ENCODE measurements at places on chromosomes 12 and 14.
A peak's percentile ranks its signal among the peaks of the same experiment; 100 is the strongest.

GRCh38 chr14:104601786-104602185 lies 2.8 kb downstream of the TMEM179 start:
- no peak for DNase-seq

DNA sequence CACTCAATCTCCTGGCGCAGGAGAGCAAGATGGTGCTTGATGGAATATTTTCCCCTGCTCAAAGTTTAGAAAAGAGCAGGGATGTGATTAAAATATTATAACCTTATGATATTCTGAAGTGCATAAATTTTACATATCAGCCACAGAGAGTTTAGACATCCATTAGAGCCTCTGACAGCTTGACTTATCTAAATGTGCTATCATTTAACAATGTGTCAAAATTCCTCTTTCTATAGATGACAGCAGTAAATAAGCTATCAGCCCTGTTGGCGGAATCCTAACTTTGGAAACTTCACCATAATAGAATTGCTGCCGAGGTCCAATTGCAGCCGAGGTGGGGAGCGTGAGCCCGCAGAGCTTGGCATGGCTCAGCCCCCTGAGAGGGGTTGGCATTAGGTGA lies 117.7 kb upstream of the MYL2 start:
- DNase-seq, result no peak

GRCh38 chr12:51059086-51059485 lies 11.0 kb downstream of the LETMD1 start:
- no peak for DNase-seq

- DNase-seq, result no peak
These were observed 950.1 kb downstream of the VRK1 start for GRCh38 chr14:97747316-97747715.

- DNase-seq, result no peak
These were observed 16.4 kb upstream of the ARID4A start for GRCh38 chr14:58281969-58282368.

DNA sequence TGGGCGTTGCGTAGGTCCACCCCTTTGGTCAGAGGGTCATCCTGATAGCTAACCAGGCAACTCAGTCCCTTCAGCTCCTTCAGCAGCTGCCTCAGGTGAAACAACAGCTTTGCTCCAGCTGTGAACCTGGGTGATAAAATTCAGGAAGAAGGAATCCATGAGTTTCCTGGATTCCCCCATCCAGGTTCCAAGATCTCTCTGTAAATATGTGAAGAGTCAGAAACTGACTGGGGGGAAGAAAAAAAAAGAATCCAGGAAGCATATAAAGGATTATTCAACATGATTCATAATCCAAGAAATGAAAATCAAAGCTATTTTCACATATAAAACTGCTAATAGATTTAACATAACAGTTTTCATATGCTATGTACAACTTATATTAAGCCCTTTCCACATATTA lies 8.6 kb downstream of the STAT2 start:
- no peak for DNase-seq

- DNase-seq, result no peak
These were observed 219.2 kb downstream of the MSRB3 start for GRCh38 chr12:65497660-65498059.

DNA sequence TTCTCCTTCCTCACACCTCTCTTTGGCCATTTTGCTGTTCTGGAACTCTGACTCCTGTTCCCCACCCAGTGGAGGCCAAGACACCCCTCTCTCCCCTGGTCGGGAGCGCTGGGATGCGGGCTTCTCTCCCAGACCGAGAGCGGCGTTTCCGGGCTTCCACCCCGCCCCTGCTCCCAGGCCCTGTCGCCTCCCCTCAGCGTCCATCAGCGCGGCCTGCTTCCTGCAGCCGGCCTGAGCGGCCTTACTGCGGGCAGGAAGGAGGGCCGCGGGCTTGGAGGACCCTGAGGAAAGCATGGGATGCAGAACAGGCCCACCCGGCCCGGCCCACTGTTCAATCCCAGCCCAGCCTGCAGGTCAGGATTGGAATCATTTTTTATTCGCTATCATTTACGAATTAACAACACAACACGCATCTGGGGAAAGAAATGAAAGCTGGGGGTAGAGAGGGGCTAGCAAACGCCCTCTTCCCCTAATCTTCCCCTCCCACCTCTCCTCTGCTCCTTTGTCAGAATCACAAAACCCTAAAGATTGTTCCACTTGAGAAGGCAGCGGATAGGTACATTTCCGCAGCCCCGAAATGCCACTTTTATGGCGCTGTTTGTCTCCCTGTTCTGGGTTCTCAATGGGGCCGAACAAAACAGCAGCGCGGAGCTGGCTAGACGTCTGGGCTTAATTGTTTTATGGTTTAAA lies 3.8 kb upstream of the HOXC8 start:
- DNase-seq, result no peak

GRCh38 chr12:91773749-91774429 lies 371.8 kb downstream of the BTG1 start:
- no peak for DNase-seq

DNA sequence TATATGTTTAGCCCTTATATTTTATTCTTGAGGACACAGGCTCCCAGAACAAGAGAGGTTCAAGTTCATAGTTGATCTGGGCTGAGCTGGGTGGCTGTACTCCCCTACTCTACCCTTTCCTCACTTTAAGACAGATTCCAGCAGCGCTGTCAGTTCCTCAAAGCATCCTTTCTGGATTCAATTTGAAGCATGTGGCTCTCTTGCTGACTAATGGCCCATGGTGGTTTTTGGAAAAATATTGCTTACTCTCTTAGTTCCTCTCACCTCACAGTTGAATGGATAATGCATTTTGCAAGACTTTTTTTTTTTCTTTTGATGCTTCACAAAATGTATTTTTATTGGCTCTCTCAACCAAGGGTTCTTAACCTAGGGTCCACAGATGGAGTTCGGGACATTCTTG lies 4.1 kb downstream of the PELI2 start:
- no peak for DNase-seq

DNA sequence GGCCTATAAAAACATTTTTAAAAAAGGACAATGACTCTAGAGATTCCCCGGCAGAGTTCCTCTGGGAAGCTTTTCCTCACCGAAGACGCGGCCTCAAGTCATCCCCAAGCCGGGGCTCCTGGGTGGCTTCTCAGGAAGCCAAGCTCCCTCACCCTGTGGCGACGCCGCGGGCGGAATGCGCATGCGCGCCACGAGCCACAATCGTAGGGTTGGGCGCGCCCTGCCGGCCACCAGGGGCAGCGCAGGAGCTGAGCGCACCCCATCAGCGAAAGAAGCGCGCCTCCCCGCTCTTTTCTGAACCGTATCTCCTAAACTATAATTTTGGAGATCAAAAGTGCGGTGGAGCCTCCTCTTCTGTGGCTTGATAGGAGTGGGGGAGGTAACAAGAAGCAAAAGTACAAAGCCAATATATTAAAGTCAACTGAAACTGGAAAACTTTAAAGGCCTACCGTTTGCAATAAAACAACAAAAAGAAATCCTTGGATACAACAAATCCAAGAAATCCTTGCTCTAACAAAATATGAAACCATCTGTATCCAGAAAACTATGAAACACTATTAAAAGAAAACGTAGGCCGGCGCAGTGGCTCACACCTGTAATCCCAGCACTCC lies 17.4 kb upstream of the CHFR start:
- DNase-seq, result no peak

DNA sequence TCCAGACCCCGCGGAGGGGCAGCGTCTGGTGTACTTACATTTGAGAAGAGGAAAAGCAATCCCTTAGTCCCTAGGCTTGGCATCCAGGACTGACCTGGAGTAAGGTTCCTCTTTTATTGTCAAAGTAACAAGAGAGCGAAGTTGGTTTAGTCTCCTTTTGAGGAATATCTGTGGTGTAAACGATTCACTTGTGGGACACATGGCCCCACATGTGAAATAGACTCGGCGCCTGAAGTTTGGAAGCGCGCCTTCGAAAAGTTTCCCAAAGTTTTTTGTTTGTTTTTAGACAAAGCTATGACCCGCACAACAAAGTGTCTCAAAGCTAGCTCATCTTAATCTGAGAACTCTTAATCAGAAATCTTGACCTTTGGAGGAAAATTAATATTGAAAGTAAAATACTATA lies 744 bp downstream of the STYX start:
- no peak for DNase-seq

DNA sequence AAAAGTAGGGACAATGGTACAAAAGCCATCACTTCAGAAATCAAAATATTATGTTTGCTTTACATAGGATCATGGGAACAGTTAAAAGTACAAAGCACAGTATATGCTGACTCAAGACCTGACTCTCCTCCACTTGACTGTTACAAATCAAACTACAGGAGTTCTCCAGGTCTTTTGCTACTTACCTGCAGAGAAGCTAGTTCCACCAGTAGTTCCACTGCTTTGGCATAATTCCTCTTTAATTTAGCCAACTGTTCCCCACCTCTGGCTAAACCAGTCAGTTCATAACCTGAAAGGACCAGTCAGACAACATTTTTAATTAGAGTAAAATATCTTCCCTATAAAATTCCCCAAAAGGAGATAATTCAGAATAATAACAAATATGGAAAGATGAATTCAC lies 14.0 kb downstream of the ATP6V1D start:
- DNase-seq, result no peak

GRCh38 chr14:93606091-93606490 lies 175.4 kb downstream of the UNC79 start:
- no peak for DNase-seq

GRCh38 chr12:94261786-94262185 lies 113.4 kb downstream of the PLXNC1 start:
- DNase-seq, result no peak

GRCh38 chr12:106281804-106282203 lies 20.7 kb upstream of the TCP11L2 start:
- no peak for DNase-seq

DNA sequence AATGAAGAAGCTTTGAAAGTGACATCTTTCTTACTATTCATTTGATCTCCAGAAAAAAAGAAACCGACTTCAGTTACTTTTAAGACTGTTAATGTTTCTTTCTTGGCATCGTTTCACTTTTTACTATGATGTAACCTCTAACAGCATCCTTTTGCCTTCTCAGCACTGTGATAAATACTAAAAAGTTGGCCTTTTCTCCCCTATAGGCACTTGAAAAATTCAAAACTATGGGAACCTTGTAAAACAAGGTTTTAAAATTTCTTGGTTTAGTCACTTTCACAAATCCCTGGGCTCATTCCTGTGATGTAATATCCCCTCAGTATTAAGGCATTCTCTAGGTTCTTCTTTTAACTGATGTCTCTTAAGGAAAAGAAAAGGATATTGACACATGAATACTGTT lies 281.8 kb downstream of the EGLN3 start:
- no peak for DNase-seq

DNA sequence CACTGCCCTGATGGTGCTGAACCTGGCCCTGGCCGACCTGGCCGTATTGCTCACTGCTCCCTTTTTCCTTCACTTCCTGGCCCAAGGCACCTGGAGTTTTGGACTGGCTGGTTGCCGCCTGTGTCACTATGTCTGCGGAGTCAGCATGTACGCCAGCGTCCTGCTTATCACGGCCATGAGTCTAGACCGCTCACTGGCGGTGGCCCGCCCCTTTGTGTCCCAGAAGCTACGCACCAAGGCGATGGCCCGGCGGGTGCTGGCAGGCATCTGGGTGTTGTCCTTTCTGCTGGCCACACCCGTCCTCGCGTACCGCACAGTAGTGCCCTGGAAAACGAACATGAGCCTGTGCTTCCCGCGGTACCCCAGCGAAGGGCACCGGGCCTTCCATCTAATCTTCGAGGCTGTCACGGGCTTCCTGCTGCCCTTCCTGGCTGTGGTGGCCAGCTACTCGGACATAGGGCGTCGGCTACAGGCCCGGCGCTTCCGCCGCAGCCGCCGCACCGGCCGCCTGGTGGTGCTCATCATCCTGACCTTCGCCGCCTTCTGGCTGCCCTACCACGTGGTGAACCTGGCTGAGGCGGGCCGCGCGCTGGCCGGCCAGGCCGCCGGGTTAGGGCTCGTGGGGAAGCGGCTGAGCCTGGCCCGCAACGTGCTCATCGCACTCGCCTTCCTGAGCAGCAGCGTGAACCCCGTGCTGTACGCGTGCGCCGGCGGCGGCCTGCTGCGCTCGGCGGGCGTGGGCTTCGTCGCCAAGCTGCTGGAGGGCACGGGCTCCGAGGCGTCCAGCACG lies 4.7 kb downstream of the LTB4R start:
- no peak for DNase-seq

DNA sequence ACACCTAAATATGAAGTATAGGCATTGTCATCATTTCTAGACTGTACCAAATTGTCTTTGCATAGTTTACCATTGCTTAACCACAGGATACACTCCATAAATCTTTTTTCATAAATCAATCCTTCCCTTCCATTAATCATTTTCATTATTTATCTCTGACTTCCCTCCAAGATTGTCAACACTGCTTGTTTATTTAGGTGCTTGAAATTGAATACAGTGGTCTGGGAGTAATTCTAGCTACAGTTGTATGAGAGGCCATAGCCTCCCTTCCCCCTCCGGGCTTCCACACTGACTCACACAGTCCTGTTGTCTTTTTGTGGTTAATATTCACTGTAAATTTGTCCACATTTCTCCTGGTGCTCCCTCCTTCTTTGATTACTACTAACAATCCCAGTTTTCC lies 114.2 kb upstream of the ARID2 start:
- DNase-seq, result peak; percentile 80

GRCh38 chr12:25725931-25726330 lies 172.8 kb upstream of the LMNTD1 start:
- no peak for DNase-seq

- no peak for DNase-seq
These were observed 21.8 kb downstream of the VASH1 start for GRCh38 chr14:76782885-76783566.

DNA sequence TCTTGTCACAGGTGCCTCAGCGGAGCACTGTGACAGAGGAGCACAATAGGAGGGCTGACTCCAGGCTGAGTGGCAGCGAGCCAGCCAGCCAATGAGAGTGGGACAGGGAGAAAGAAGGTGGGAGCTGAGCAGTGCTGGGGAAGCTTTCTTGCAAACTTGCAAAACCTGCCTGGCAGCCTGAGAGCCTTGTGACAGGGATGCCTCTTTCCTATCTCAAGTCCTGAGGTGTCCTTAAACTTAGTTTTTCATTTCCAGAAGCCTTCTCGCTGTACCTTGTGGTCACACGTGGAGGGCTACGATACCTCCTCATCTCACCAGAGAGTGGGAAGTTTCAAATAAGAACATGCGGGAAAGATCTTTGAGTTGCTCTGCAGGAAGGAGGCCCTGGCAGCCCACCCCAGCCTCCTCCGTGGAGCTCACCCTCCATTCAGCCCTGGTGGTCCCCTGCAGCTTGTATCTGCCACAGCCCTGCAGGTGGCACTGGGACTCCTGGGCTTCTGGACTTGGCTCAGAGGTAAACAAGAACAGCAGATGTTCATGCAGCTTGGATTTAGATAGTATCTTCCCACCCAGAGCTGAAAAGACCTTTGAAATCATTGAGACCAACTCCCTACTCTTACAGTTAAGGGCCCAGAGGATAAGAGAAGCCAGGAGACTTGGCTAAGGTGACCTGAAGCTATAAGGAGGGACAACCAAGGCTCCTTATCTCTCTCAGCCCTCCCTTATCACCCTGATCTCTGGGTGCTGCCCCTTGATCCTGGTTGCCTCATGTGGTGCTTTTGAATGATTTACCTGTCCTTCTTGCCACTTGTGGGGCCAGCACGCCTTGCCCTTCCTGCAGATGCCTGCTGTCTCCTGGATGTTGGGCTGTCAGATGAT lies 153.5 kb upstream of the MAX start:
- no peak for DNase-seq

All from smooth muscle cell of the brain vasculature (primary cell).